Activated naive CD8-positive, alpha-beta T cell treated with anti-CD3 and anti-CD28 coated beads, Interleukin-2, amount 10 ng/mL, durations not matched to agents 7 days and 5 days (primary cell): ENCODE measurements at places on chromosomes 5 and 9. TPM values are rescaled to one million over a fixed set of nuclear protein-coding genes. Genes with fewer than 3 reads are reported as not detected.

- DNase-seq: no peak
These were observed 42.5 kb upstream of the BASP1 start for GRCh38 chr5:17174965-17175364.

- DNase-seq: no peak
These were observed 34.6 kb upstream of the ACTBL2 start for GRCh38 chr5:57517250-57517649.

DNA sequence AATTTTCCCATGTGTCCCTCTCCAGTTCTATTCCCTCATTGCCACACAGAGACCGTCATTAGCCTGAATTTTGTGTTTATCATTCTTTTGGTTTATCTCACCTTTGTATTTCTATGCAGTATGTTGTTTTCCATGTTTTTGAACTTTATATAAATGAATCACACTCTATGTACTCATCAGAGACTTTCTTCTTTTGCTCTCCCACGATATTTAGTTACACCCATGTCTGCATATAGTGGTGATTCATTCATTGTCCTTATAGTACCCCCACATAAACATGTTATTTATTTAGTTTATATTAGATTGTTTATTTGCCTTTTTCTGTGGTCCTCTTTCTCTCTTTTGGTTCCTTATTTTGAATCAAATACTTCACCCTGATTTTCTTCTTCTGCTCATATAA is 199.7 kb downstream of the FSTL4 start:
- DNase-seq: no peak

DNA sequence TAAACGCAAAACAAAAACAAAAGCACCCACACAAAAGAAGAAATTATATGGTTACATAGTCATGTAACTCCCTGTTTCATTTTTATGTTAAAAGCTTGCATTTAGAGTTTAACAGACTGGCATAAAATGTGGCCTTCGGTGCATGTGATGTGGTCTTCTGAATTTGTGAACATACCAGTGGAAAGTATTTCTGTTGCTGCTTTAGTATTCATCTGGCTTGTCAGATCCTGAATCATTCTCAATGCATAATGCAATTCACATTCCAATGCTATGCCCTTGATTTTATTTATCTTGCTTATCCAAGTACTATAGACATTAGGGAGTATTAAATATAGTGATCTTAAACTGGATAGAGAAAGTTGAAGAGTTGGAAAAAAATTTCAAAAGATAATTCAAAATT is 740.2 kb upstream of the ZNF608 start:
- DNase-seq: no peak

GRCh38 chr5:2675548-2675947 is 75.9 kb downstream of the IRX2 start:
- no peak for DNase-seq

- no peak for DNase-seq
These were observed 33.5 kb downstream of the ANGPTL2 start for GRCh38 chr9:127088724-127089615.

- no peak for DNase-seq
These were observed 33.4 kb downstream of the ARHGAP26 start for GRCh38 chr5:142803428-142804125.

GRCh38 chr9:83011611-83012010 is 51.3 kb downstream of the RASEF start:
- no peak for DNase-seq

DNA sequence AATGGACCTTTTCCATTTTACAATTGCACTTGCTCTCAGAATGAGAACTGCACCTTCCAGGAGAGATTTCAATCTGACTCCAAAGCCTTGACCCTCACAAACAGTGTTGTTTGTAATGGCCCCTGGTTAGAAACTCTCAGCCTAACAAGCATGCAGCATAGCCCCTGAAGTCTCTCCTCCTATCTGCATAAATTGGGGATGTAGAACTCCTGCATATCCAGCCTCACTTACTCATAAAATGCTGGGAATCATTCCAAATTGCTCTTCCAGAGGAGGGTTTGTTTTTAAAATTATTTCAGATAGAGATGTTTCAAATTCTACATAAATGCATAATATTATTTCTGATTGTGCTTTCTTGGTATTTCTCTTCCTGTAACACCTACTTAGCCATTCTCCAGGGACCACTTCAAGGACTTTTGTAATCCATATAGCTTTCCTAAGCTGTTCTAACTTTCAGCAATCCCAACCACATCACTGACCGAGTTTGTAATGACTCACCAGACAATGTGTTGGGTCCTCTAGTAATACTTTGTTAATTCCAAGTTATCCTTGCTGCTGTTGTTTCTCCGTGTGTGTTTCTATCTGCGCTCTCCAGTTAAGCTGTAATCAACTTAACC is 143.8 kb upstream of the CCDC152 start:
- DNase-seq: no peak

- no peak for DNase-seq
These were observed 51.1 kb downstream of the ENC1 start for GRCh38 chr5:74589204-74590056.

GRCh38 chr5:33807771-33808170 is 84.0 kb downstream of the ADAMTS12 start:
- no peak for DNase-seq

IL33 gene
- total RNA-seq: not detected

ENHO gene
- not detected for total RNA-seq

SNCB gene
- not detected for total RNA-seq

OMD gene
- not detected for total RNA-seq

IL5 gene
- total RNA-seq: not detected

SLC1A3 gene
- 1.5 TPM for total RNA-seq

PGM5 gene
- total RNA-seq: not detected

RNF145 gene
- 107 TPM for total RNA-seq

SLC36A2 gene
- total RNA-seq: not detected
